ENCODE measurements at places on chromosomes 16 and 17. TPM values are rescaled to one million over a fixed set of nuclear protein-coding genes. Genes with fewer than 3 reads are reported as not detected.

TMEM100 gene
- not detected for total RNA-seq

- no peak overlapping the region for H3K27ac ChIP-seq
- H3K4me3 ChIP-seq = peak overlapping the region; percentile 60
- DNase-seq = peak; percentile 46
- no peaks in the 10 kb centered on the region for H3K36me3 ChIP-seq
- H3K4me1 ChIP-seq = peaks cover 12% of the 10 kb centered on the region
Measured at GRCh38 chr17:20852239-20852989, 190.4 kb downstream of the USP22 start.

CX3CL1 gene
- total RNA-seq = not detected

DNA sequence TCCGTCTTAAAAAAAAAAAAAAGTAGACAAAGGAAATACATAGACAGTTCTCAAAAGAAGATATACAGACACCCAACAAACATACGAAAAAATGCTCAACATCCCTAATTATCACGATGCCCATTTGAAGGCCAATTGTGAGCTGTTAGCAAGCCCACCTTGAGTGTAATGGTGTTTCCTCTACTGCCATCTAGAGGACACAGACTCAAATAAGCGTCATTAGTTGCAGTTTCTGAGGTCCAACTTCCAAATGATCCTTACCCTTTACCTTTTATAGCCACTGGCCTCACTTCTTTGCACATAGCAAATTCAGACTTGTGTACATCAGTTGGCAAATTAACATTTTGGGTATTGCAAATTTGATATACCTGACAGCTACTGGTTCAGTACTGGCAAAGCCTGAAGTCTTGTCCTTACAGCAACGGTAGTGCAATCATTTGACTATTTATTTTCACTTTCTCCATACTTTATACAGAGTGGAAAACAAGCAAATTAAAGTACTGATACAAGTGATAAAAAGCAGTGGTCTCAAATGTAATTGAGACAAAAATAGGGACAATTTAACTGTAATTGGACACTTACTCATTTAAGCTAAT is 536.3 kb upstream of the EEF2KMT start:
- DNase-seq = no peak
- H3K36me3 ChIP-seq = no peaks in the 10 kb centered on the region
- no peak overlapping the region for H3K27ac ChIP-seq
- H3K4me3 ChIP-seq = no peak overlapping the region

GRCh38 chr17:1203111-1203966 is 23.6 kb upstream of the ABR start:
- no peak overlapping the region for H3K27ac ChIP-seq
- H3K4me1 ChIP-seq = peaks cover 16% of the 10 kb centered on the region
- no peaks in the 10 kb centered on the region for H3K36me3 ChIP-seq
- no peak overlapping the region for H3K4me3 ChIP-seq
- DNase-seq = peak; percentile 72
- peaks cover 2% of the 10 kb centered on the region for H3K27me3 ChIP-seq

Measured in activated CD4-positive, alpha-beta T cell treated with anti-CD3 and anti-CD28 coated beads for 36 hours (primary cell).